ENCODE measurements at places on chromosomes 6 and 20.

GRCh38 chr6:44805238-44805846 is 417.8 kb downstream of the CDC5L start:
- DNase-seq: no peak

GRCh38 chr6:22115559-22115958 is 181.3 kb downstream of the PRL start:
- DNase-seq: no peak

GRCh38 chr20:8213270-8213669 is 81.2 kb downstream of the PLCB1 start:
- no peak for DNase-seq

DNA sequence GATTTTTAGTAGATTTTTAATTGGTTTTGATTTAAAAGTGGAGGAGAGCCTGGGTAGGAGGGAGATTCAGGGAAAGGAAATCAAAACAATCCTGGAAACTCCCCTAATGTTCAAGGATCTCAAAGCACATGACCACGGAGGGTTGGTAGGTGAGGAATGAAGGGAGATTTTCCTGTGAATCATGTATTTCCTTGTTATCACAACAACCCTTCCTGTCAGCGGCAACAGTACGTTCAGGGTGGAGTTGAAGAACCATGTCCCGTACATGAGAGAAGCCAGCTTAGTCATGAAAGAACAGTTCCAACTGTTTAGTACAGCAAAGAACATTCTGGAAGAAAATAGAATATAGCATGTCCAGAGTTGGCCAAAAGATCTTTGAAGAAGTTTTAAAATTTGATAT is 79.4 kb upstream of the SCAF8 start:
- no peak for DNase-seq

- no peak for DNase-seq
Measured at GRCh38 chr20:62252342-62252966, 14.1 kb downstream of the OSBPL2 start.

DNA sequence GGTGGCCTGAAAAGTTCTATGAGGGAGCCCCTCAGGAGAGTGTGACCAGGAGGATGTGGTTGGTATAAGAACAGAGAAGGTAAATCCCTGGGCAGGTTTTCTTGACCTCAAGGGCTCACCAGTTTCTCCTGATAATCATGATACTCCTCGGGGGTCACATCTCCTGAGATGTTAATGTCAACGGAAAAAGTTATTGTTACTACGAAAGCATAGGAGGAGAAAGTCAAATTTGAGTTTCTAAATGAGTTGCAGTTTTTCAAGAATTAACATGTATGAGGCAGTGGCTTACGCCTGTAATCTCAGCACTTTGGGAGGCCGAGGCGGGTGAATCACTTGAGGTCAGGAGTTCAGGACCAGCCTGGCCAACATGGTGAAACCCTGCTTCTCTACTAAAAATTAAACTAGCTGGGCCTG is 23.4 kb downstream of the MGME1 start:
- no peak for DNase-seq

DNA sequence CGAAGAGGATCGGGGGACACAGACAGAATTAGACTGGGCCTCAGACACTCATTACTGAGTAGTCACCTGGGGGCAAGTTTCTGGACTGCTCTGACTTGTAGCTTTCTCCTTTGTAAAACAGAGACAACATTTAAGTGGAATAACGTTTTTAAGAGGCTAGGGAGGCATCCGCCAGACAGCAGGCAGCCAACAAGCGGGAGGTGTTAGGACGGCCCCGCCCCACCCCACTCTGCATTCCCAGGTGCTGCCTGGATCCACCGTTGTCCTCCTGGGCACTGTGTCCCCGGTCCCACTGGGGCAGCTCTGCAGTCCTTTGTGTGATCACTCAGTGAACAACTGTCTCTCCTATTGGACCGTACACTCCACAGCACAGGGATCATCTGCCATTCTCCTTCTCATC is 113.8 kb downstream of the IRF4 start:
- no peak for DNase-seq

GRCh38 chr6:157865249-157865648 is 42.2 kb downstream of the SNX9 start:
- DNase-seq: no peak

DNA sequence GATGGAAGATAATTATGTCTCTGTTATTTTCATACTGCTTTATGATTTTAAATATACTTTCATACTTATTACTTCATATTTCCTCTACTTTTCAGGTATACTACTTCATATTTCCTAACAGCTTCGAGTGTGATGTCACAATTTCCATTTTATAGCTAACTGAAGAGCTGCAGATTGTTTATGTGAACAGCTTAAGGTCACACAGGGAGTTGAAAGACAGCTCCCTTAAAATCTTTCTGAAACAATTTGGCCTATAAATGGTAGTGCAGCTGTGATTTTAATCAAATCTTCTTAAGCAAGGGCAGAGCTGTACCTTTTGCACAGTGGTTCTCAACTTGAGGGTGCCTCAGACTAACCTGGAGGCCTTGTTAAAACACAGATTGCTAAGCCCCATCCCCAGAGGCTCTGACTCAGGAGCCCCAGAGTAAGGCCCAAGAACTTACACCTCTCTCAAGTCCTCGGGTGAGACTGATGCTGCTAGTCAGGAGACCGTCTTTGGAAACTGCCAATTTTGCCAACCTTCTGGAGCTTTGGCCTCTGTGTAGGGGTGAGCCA is 347.0 kb upstream of the HSF2 start:
- no peak for DNase-seq

DNA sequence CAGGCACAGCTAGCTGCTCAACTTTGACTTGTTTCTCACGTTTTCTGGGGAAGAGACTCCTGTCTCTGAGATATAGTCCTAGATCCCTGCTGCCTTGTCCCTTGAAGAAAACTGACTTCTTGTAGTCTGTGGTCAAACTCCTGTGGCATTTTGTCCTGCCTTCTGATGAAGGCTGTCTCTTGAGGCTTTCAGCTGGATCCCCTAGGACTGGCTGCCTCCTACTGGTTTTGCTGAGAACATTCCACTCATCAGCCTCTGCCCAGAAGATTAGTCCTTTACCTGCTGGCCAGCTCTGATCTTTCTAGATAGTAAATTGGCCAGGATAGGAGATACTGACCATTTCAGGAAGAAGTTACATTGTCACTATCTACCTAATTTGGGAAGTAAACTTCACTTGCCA is 71.9 kb upstream of the CNR1 start:
- DNase-seq: peak; percentile 12

DNA sequence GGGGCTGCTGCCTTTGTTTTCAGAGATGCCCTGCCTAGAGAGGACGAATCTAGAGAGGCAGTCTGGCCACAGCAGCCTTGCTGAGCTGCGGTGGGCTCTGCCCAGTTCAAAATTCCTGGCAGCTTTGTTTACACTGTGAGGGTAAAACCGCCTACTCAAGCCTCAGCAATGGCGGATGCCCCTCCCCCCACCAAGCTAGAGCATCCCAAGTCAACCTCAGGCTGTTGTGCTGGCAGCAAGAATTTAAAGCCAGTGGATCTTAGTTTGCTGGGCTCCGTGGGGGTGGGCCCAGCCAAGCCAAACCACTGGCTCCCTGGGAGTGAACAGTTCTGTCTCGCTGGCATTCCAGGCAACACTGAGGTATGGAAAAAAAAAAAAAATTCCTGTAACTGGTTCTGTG is 970.9 kb downstream of the TBC1D32 start:
- DNase-seq: no peak

- DNase-seq: no peak
Measured at GRCh38 chr6:10610289-10610688, 84.1 kb downstream of the C6orf52 start.

DNA sequence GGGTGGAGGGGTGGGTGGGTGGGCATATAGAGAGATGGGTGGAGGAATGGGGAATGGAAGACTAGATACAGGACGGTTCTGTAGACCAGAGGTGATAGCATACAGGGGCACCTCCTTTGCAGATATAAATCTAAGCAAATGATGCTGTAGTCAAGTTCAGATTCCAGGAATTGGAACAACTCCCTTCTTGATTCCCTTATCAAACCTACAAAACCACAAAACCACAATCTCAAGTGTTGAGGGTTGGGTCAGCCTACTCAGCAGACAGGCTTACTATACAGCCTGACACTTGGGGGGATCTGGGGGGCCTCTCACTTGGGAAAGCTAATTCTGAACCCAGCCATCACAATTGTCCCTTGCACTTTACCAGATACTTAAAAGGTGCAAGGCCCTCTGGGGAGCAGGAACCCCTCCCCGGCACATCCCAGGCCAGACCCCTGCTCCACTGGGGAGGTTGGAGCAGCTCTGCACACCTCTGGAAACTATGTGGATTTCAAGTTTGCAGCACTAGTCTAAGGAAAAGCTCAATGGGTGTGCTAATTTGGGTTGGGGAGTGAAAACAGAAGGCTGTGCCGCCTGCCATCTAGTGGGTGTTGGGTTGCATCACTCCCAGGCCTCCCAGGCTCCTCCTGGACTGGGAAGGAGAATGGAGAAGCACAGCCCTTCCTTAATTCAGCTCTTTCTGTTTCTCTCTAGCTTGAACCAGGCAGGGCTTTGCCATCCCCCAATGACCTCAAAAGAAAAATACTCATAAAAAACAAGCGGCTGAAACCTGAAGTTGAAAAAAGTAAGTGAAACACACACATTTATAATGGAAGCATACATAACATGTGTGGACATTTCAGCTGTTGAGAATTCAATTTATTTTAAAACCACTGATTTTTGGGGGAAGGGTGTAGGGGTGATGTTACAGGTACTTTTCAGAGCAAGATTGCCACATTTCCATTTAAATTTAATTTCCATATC is 121.2 kb upstream of the LAMP5 start:
- DNase-seq: no peak

DNA sequence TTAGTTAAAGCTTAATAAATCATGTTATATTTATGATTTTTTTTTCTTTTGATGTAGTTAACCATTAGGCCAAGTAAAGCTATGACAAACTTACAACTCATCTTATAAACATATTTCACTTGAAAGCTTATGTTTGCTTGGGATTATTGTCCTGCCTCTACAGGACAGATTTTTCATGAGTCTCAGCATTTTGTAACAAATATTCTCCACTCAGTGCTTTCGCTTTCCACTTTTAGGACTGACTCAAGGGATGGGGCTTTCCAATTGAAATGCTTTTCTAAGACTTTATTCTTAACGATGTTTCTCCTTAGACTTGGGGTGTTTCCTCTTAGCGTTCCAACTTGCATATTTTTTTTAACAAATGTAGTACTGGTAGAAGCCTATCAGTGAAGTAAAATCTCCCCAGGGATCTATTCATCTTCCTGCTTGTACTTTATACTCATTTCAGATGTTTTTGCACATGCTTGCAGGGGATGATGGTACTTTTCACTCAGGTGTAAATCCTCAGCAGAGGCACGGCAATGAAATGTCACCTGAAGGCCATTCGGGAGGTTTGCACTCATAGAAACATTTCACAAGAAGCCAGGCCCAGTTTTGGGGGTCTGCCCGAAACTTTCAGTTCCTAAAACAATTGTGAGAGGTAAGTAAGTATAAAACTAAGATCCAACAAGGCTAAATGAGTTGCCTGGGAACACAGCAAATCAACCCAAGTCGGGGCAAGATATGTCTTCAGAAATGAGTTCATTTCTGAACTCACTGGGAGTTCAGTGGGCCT is 298.1 kb upstream of the FOXQ1 start:
- no peak for DNase-seq

DNA sequence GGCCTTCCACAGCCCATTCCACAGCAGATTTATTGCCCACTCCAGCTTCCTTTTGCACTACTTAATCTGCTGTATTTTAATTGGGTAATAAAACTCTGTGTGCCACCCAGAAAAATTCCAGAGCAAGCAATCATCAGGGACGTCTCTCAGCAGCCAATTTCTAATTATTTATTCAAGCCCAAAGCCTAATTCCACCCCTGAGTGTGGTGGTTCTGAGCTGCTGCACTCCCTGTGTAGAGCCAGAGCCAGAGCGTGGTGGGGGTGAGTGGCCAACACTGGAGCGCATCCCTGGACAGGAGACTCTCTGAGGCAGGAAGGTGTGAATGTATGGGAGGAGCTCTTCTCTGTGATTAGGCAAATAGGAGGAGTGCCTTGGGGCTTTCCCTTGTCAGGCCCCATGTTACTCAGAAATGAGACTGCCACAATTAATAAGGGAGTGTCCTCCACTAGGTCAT is 66.1 kb downstream of the CD24 start:
- DNase-seq: no peak

- no peak for DNase-seq
Measured at GRCh38 chr20:3452690-3453089, 18.1 kb upstream of the ATRN start.

DNA sequence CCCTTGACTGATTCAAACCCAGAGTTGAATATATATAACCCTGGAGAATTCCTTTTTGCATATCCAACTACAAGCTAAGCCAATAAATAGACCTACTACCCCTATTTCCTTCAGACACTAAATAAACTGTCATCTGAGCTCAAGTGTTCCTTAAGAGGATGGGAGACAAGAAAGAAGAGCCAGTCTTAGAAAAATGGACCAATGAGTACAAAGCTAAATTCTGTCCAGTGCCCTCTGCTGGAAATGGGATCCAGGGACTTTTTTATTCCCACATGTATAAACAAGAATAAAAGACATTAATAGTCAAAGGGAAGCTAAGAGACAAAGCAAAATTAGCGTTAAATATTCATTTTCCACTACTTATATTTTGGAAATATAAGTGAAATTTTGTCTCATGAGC is 4.8 kb downstream of the PPP1R10 start:
- no peak for DNase-seq

GRCh38 chr20:23340524-23340923 is 10.1 kb upstream of the NXT1 start:
- peak; percentile 43 for DNase-seq

- DNase-seq: no peak
Measured at GRCh38 chr6:150761771-150762170, 103.7 kb upstream of the MTHFD1L start.

GRCh38 chr6:69138148-69138547 is 503.1 kb downstream of the ADGRB3 start:
- no peak for DNase-seq

GRCh38 chr6:2950713-2951112 is 20.7 kb downstream of the SERPINB6 start:
- no peak for DNase-seq

GRCh38 chr6:57017069-57017468 is 29.4 kb upstream of the KIAA1586 start:
- no peak for DNase-seq

DNA sequence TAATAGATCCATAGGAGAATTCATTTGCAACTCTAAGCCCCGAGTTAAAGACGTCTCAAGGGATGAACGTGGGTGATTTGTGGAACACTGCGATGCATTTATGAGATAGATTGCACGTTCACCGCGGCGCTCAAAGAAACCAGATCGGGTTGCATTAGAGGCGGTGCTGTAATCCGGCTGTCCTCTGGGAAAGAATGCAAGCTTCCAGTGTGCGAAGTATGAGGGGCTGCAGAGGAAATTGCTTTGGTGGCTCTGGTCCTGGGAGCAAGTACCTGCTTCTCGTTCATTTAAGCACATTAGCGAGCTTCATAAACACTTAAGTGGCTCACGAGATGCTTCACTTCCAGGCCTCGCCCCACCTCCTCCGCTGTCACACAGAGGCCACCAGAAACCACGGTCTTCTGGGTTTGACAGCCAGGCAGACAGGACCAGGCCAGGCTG is 182.3 kb downstream of the CDH4 start:
- DNase-seq: no peak

DNA sequence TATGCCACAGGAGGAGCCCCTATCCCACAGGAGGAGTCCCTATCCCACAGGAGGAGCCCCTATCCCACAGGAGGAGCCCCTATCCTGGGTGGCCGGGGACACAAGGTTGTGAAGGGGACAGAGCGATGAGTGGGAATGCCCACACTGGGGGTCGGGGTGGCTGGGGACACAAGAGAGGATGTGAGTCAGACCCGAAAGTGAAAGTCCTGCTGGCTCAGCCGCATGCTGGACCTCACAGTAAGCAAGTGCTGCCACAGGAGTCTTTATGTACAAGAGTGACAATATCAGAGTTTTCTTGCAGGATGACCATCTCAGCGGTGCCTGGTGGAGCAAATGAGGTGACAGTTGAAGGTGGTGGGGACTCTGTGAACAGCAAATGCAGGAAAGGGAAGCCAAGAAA is 93.7 kb downstream of the PSMB1 start:
- peak; percentile 2 for DNase-seq
